ENCODE measurements at places on chromosomes 6 and 20.

- DNase-seq = no peak
Observed at GRCh38 chr6:170288852-170289179, 2.1 kb downstream of the DLL1 start.

DNA sequence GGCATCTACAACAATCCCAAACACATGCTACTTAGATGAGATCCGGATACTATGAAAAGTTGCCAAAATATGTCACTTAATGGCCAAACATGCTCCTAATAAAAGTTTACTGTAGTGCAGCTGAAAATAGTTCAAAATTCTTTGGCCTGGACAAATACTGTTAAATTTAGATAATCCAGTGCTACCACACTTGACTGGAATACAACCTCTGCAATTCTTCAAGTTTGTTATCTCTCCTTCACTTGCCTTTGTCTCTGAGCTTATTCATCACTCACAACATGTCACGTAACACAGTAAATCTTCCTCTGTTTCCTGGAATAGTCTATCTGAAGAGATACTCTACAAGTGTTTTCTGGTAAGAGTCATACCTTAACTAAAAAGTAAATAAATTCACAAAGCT is 10.5 kb upstream of the PLN start:
- DNase-seq = no peak

GRCh38 chr6:116255246-116255800 is 1.4 kb upstream of the TSPYL4 start:
- no peak for DNase-seq

GRCh38 chr6:79468587-79468986 is 68.6 kb downstream of the LCA5 start:
- DNase-seq = no peak

DNA sequence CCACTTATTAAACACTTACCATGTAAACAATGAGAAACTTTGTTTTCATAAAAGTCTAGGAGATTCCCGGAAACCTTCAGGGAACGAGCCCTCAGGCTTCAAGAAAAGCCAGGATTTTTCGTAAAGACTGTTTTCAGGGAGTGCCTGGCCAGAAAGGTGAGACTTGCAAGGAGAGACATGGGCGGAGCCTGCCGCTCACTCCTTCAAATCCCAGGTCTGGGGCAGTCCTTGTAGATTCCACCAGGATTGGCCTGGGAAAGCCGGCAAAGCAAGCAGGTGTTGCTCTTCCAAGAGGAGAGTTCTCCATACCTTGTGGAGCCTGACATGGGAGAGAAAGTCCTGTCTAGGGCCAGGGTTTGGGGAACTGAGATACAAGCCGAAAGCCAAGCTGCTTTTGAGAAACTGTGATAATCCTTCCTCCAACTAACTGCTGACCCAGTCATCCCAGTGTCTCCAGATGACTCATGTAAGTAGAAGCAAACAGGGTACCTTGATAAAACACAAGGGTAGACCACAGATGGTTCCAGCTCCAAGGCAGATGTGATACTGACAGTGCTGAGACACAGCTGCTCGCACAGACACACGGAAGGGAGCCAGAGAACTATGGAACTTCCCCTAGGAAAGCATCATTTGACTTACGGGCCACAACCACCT is 69.4 kb upstream of the NAA20 start:
- no peak for DNase-seq

GRCh38 chr6:125974214-125974866 is 12.0 kb upstream of the TRMT11 start:
- DNase-seq = no peak
